NAMALWA (cell line): ENCODE measurements at places on chromosomes 12 and 14.

- DNase-seq, result peak; percentile 73
These were observed 50.2 kb downstream of the SETD3 start for GRCh38 chr14:99430491-99430890.

- no peak for DNase-seq
These were observed 163.1 kb upstream of the TMPO start for GRCh38 chr12:98352218-98352811.

DNA sequence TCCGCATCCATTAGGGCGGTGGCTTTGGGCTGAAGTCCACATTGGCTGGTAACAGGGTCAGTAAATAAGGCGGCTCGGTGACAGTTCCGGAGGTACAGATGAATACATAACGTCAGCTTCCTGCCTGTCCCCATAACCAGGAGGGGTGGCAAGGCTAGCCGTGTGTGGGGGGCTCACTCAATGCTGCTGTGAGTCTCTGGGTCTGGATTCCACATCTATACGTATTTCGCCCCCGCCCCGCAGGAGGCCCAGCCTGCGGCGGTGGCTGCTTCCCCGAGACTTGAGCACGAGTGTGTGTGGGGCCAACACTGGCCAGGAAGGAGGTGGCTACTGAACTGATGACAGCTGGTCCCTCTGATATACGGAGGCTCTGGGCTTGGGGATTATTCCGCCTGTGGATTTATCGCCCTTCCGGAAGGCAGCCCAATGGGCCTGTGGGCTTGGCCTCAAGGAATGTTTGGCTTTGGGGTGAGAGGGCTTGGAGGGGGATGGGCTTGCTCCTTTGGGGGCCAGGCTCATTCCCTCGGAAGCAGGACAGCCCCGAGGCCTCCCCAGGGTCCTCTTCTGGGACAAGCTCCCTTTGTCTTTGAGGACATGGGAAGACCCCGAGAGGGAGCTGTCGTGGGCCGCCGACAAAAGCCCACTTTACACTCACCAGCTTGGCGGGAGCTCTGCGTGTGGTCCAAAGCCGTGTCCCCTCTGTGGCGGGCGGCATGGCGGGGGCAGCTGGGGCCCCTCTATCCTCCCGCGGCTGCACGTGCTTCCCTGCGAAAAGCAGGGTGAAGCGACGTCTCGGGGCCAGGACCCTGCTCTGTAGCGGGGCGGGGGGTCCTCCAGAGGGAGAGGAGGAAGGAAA is 82.1 kb downstream of the KIF26A start:
- DNase-seq, result no peak

DNA sequence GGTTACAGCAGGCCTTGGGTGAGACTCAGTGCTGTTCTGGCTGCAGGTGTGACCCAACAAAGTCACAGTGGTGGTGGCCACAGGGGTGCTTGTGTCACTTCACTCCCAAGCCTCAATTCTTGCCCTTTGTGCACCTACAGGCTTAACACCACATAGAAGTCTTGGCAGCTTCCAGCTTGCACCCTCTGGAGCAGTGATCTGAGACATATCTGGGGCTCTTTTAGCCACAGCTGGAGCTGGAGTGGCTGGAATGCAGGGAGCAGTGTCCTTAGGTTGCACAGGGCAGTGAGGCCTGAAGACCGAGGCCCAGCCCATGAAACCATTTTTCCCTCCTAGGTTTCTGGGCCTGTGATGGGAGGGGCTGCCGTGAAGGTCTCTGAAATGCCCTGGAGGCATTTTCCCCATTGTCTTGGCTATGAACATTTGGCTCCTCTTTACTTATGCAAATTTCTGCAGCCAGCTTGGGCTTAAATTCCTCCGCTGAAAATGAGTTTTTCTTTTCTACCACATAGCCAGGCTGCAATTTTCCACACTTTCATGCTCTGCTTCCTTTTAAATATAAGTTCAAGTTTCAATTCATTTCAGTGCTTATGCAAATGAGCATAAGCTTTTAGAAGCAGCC is 37.7 kb downstream of the ADAM21 start:
- DNase-seq, result no peak

- no peak for DNase-seq
These were observed 239.4 kb upstream of the KRR1 start for GRCh38 chr12:75750716-75751306.

GRCh38 chr12:57188090-57188425 is 28.5 kb upstream of the NXPH4 start:
- no peak for DNase-seq

GRCh38 chr14:74015176-74015575 is 3.9 kb downstream of the ENTPD5 start:
- no peak for DNase-seq

DNA sequence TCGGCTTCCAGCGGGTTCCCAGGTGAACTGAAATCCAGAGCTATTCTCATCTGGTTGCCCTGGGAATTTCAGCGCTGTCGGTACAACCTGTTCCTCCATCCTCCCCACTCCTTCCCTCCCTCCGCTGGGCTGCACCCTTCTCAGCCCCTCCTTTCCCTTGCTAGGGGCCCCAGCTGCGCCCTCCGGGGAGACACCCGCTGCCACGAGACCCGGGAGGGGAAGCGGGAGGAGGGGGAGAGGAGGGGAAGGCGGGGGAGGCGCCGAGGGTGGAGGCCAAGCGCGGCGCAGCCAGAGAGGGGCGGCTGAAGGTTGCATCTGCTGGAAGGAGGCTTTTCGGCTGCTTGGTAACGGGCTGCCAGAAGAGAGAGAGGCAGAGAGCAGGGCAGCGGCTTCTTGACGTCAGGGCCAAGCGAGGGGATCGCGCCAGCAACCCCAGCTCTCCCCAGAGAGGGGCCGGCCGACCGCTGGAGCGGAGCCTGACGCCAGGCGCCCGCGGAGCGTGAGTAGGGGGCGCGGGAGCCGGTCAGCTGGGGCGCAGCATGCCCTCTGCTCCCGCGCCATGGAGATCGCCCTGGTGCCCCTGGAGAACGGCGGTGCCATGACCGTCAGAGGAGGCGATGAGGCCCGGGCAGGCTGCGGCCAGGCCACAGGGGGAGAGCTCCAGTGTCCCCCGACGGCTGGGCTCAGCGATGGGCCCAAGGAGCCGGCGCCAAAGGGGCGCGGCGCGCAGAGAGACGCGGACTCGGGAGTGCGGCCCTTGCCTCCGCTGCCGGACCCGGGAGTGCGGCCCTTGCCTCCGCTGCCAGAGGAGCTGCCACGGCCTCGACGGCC is at the start of gene KCNA5:
Gene KCNA5 (plus strand): TSS at position 291 of the 831 bp plus-strand sequence. CDS start 269 bp downstream, at position 560.
- no peak for DNase-seq

DNA sequence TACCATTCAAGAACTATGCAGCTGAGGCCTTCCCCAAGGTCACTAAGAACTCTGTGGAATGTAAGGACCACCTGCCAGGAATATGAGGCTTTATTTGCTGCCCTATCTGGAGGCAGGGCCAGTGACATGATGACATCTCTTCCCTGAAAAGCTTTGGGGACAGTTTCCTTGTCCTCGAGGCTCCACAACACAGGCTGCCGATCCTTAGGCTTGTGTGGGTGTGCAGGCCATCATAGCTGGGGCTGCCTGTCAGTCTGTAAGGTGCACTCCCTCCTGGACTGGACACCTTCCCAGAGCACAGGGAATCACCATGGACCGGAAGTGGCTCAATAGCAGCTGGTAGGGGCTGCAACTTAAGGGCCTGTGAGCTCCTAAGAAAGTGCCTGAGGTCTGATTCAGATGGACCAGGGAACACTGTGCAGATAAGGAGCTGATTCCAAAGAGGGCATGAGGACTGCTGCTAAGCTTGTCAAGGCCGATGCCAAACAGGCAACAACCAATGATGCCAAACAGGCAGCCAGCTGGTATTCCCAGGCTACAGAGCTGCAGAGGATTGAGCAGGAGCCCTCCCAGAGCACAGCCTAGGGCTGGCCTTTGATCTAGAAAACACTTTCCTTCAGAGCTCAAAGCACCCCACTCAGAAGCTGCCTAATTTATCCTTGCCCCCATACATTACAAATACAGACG is 84.3 kb downstream of the CRACR2A start:
- no peak for DNase-seq

DNA sequence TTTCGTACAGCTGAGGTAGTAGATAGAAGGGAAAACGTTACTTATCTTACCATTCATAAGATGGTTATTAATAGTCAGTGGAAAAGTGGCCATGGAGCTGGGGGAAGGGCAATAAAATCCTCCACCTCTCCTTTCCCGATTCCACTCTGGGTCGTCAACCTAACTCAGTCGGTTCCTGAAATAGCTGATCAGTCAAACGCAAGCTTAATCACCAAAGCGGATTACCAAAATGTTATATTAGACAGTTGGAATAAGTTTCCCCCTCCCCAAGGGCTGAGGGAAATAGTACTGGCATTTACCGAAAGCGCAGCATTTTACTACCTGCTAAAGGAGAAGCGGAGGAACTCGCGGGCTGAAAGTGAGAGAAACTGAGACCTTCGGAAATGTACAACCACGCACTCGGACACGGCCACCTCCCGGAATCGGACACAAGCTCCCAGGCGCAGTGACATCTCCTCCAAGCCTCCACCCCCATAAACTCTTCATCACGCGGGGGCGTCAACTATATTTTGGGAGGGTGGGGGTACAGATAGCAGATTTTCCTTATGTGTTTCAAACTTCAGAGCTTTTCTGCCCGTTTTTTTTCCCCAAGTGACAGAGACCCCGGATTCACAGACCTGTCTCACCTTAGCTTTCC is 1.2 kb downstream of the PPM1H start:
- DNase-seq, result no peak

- no peak for DNase-seq
These were observed 74.5 kb downstream of the CCDC60 start for GRCh38 chr12:119409043-119409442.
